LHCN-M2 (cell line): ENCODE measurements at places on chromosomes 6 and 20. TPM values are rescaled to one million over a fixed set of nuclear protein-coding genes. Genes with fewer than 3 reads are reported as not detected.

Gene METTL24
- not detected in 2 replicates for total RNA-seq

Gene ZNF391
- total RNA-seq: 0.57 and 1.3 TPM in 2 replicates

Gene MOG
- total RNA-seq: not detected in 2 replicates

Gene SAMD3
- total RNA-seq: not detected in 2 replicates

Gene PMEPA1
- 2.4 and 2.8 TPM in 2 replicates for total RNA-seq

Gene OTOR
- not detected in 2 replicates for total RNA-seq

Gene TCF15
- not detected in 2 replicates for total RNA-seq
